ENCODE measurements at places on chromosomes 3 and 15.

GRCh38 chr15:43808960-43809678 is 8.7 kb downstream of the HYPK start:
- no peaks in the 10 kb centered on the region for H3K27me3 ChIP-seq
- DNase-seq = no peak
- H3K4me1 ChIP-seq = no peaks in the 10 kb centered on the region
- H3K4me3 ChIP-seq = no peak overlapping the region

GRCh38 chr3:119145500-119146167 is at the start of gene TEX55:
Gene TEX55 (plus strand): TSS chr3:119146165. CDS start chr3:119146190, 25 bp downstream.
- peak; percentile 9 for DNase-seq
- no peak within 1 kb of the TSS for H3K27ac ChIP-seq
- H3K36me3 ChIP-seq = no peaks in the 10 kb centered on the region
- no peaks in the 10 kb centered on the region for H3K27me3 ChIP-seq
- no peak within 1 kb of the TSS for H3K4me3 ChIP-seq

DNA sequence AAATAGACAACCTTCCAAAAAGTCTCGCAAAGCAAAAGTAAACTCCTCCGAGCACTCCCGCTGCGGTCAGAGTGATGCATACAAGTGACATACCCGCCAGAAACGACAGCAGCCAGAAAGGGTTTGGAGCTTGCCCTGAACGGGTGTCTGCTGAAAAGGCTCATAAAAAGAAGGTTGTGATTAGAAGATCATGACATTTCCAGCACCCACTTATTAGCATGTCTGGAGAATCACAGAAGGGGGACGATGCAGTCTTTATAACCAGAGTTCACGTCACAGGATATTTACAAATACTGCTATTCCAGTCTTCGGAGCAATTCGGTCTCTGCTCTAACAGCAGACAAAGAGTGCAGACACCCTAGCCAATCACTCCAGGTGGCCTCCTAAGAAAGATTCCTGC is 59.1 kb upstream of the FRMD4B start:
- no peaks in the 10 kb centered on the region for H3K27me3 ChIP-seq
- no peak overlapping the region for H3K4me3 ChIP-seq
- no peak for DNase-seq
- peaks cover 4% of the 10 kb centered on the region for H3K4me1 ChIP-seq

DNA sequence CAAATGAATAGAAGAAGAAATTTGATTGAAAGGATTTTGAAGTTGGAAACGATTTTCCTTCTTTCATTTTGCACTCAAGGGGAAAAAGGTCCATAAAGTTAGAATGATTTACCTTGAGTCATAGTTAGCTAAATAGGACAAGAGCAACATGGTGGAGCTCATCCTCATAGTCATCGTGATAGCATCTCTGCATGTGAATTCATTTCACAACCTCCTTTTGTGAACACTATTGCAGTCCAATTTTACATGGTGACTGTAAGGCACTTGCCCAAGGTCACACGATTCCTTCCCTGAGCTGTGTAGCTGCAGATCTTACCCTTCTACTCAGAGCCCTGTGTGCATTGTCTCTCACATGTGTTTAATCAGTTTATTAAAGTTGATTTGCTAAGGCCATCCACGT is 359.8 kb upstream of the C2CD4B start:
- H3K27me3 ChIP-seq = no peaks in the 10 kb centered on the region
- no peak for DNase-seq
- H3K4me1 ChIP-seq = no peaks in the 10 kb centered on the region

DNA sequence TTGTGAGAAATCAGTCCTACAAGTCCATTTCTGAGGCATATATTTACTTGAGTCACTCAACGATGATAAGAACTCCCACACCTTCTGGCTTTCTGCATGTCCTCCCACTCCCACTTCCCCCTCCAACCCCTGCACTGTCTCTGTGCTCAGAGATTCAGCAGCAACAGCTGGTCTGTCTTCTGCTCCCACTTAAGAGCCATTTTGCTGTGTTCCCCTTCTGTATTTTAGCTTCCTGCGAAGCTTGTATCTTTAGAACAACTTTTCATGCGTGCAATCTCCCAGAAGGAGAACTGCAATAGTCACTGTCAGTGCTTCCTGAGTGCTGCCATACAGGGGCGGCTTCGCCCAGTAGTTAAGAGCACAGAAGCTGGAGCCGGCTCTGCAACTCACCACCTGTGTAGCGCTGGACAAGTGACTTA is 90.0 kb upstream of the SPATA12 start:
- H3K4me1 ChIP-seq = peaks cover 8% of the 10 kb centered on the region
- DNase-seq = no peak
- H3K27ac ChIP-seq = peak overlapping the region; percentile 32
- H3K36me3 ChIP-seq = no peaks in the 10 kb centered on the region

GRCh38 chr15:27757052-27757451 is 342.1 kb downstream of the OCA2 start:
- no peak overlapping the region for H3K4me3 ChIP-seq
- no peaks in the 10 kb centered on the region for H3K36me3 ChIP-seq
- no peak for DNase-seq
- H3K4me1 ChIP-seq = no peaks in the 10 kb centered on the region

DNA sequence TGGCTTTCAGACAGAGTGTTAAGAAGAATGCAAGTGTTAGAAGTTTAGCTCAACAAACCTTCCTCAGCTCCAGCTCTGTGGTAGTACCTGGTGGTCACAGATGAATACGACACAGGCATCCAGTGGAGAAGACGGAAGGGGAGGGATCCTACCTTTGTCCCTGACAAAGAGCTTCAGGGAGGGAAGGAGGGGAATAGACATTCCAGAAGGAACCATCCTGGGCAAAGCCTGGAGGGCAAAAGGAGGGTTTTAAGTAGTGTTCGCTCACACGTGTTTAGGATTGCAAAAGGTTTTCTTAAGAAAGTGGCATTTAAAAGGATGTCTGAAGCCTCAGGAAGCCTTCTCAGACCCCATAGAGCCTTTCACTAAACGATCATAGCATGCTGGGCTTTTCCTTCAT is 2.8 kb downstream of the CHCHD4 start:
- DNase-seq = no peak
- no peaks in the 10 kb centered on the region for H3K36me3 ChIP-seq
- no peak overlapping the region for H3K27ac ChIP-seq
- no peaks in the 10 kb centered on the region for H3K27me3 ChIP-seq

GRCh38 chr3:178982137-178982536 is 89.5 kb downstream of the ZMAT3 start:
- no peaks in the 10 kb centered on the region for H3K27me3 ChIP-seq
- no peaks in the 10 kb centered on the region for H3K36me3 ChIP-seq
- H3K4me1 ChIP-seq = no peaks in the 10 kb centered on the region
- no peak overlapping the region for H3K4me3 ChIP-seq
- H3K27ac ChIP-seq = no peak overlapping the region
- DNase-seq = no peak

GRCh38 chr3:160370987-160371857 is 27.8 kb downstream of the IFT80 start:
- H3K4me1 ChIP-seq = peaks cover 12% of the 10 kb centered on the region
- H3K27me3 ChIP-seq = no peaks in the 10 kb centered on the region

DNA sequence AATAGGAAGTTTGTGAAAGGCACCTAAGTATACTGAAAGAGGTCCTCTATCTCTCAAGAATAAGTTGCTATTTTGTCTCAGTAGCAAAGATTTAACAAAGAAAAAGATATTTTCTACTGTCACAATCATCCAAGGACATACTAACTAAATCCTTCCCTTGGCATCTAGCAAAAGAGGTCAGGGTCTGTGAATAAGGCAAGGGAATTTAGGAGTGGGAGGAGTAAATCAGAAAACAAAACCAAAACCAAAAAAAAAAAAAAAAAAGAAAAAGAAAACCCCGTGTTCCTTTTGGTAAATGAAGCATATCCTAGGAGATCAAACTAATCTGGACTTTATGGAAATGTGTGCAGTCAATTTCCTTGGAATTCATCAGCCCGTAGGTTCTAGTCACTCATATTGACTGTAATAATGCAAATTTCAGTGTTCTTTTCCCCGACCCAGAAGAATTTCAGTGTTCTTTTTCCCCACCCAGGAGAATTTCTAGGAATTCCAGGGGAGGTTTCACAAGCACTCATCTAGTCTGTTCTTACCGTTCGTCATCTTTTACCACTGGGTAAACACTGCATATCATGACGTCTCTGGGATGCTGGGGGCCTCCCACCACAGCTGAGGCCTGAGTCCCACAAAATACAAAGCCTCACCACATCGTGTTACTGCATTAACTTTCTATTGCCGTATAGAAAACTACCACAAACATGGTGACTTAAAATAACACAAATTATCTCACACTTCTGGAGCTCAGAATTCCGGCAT is 113.8 kb upstream of the CCDC54 start:
- H3K36me3 ChIP-seq = no peaks in the 10 kb centered on the region
- no peak overlapping the region for H3K4me3 ChIP-seq
- H3K27me3 ChIP-seq = no peaks in the 10 kb centered on the region
- no peak for DNase-seq
- no peaks in the 10 kb centered on the region for H3K4me1 ChIP-seq

All from thymus (tissue), 14 donors.